ENCODE measurements at places on chromosomes 1 and 21. TPM values are rescaled to one million over a fixed set of nuclear protein-coding genes. Genes with fewer than 3 reads are reported as not detected.
A peak's percentile ranks its signal among the peaks of the same experiment; 100 is the strongest.

DNA sequence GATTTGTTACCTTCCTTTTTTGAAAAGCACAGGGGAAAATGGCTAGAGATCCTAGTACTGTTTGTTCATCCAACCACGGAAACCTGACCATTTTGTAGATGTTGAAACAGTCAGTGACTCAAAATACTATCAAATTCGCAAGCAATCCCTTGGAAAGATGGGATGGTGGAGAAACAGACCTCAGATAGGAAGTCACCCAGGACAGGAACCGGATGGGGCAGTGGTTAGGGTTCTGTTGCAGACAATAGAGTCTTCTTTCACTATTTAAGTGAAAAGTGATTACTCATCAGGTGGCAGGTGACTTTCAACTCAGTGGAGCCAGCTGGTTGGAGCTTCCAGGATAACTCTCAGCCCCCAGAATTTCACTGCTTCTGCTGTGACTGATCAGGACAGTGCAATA, 17.0 kb downstream of the LHX4 start:
- no peak overlapping the region for H3K4me3 ChIP-seq
- no peak overlapping the region for H3K27ac ChIP-seq

- DNase-seq, result no peak
- no peaks in the 10 kb centered on the region for H3K27me3 ChIP-seq
- no peak overlapping the region for H3K27ac ChIP-seq
- H3K36me3 ChIP-seq, result no peaks in the 10 kb centered on the region
These were observed 27.1 kb downstream of the FTCD start for GRCh38 chr21:46128106-46128932.

DNA sequence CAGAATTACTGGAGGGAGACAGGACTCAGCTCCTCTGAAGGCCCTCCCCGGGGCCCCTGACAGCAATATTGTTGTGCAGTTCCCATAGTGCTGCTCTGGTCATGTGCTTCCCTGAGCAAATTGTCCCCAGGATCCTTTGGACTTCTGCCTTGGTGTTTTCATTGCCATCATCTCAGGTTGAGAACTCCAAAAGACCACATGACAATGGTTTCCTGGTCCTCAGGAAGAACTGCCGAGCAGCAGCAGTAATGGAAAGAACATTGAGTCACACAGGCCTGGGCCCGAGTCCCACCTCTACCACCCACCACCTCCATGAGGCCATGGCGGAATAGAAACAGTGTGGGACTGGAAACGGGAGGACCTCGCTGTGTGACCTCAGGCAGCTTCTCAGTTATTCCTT, 6.3 kb upstream of the CTTNBP2NL start:
- peaks cover 4% of the 10 kb centered on the region for H3K4me1 ChIP-seq
- no peak overlapping the region for H3K4me3 ChIP-seq
- H3K36me3 ChIP-seq, result no peaks in the 10 kb centered on the region
- 0 out of 2 replicates have a peak, but pooled peaks cover 2% of the 10 kb centered on the region for H3K27me3 ChIP-seq
- H3K27ac ChIP-seq, result no peak overlapping the region
- DNase-seq, result no peak

- DNase-seq, result no peak
- no peaks in the 10 kb centered on the region for H3K27me3 ChIP-seq
- no peak overlapping the region for H3K27ac ChIP-seq
- peaks cover 6% of the 10 kb centered on the region for H3K4me1 ChIP-seq
- H3K36me3 ChIP-seq, result no peaks in the 10 kb centered on the region
These were observed 223.3 kb downstream of the FGGY start for GRCh38 chr1:59520194-59520593.

GRCh38 chr1:25537153-25537831, 6.1 kb upstream of the LDLRAP1 start:
- no peak overlapping the region for H3K4me3 ChIP-seq
- DNase-seq, result no peak
- H3K4me1 ChIP-seq, result 0 out of 2 replicates have a peak, but pooled peaks cover 6% of the 10 kb centered on the region
- no peaks in the 10 kb centered on the region for H3K36me3 ChIP-seq
- H3K27me3 ChIP-seq, result peaks cover 21% of the 10 kb centered on the region

DNA sequence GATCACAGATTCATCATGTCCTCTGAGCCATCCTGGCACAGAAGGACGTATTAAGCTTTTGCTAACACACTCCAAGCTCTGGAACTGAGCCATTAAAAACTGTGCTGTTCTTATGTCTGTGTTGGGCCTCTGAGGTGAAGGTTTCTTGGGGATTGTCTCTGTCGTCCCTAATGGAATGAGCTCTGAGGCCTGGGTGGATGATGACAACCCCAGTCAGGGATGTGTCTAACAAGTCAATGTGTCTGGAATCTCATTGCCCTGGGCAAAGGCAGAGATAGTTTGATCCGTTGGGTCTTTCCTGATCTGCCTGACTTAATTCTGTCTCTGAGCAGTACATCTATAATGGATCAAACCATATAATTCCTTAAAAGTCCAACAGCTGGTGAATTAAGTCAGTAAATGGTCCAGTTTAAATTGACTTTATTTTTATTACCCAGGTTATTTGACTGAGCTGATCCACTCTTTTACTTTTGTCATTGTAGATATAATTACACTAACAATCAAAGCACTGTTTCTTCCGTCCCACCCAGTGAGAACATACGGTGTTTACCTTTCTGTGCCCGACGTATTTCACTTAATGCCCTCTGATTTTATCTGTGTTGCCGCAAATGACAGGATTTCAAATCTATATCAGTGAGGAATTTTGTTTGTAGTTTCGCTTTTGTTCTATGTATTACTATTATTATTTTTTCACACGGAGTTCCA, 38.8 kb upstream of the OR2B11 start:
- H3K36me3 ChIP-seq, result no peaks in the 10 kb centered on the region
- no peak overlapping the region for H3K27ac ChIP-seq
- no peak overlapping the region for H3K4me3 ChIP-seq
- no peaks in the 10 kb centered on the region for H3K4me1 ChIP-seq
- DNase-seq, result no peak

DNA sequence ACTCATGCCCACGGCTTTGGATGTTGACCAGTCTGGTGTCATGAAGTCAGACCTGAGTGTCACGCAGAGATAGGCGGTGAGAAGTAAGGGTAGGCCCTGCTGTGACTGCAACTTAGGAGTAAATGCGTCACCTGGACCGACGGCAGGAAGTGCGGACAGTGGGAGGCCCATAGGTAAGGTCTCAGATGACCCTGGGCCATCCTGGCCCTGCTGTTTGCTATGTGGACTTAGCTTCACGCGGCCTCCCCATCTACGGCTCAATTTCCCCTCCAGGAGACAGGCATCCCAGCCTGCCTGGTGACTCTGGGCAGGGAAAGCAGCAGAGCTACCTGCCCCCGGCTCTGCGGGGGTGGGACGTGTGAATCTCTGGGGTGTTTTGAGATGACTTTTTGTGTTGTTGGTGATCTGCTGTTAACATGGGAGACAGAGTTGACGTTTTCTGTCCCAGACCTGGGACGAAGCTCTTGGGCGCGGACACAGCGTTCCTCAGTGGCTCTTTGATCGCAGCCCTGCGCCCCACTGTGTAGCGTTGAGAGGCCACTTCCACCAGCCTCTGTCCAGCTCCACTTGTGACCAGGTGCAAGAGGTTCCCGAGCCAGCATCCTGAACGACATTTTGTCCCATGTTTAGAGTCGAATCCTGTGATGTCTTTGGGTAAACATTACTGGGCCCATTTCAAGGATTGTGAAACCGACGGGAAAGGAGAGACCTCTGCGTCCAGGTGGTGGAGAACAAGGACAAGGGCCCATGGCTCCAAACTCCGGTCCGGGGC, 39.9 kb downstream of the CRYAA start:
- H3K27me3 ChIP-seq, result no peaks in the 10 kb centered on the region
- no peaks in the 10 kb centered on the region for H3K36me3 ChIP-seq
- H3K27ac ChIP-seq, result no peak overlapping the region
- no peaks in the 10 kb centered on the region for H3K4me1 ChIP-seq

- no peak for DNase-seq
- H3K27me3 ChIP-seq, result no peaks in the 10 kb centered on the region
- peaks cover 37% of the 10 kb centered on the region for H3K36me3 ChIP-seq
These were observed 629 bp downstream of the PGD start for GRCh38 chr1:10399444-10399941.

- H3K27me3 ChIP-seq, result no peaks in the 10 kb centered on the region
- H3K4me3 ChIP-seq, result no peak overlapping the region
- peaks cover 21% of the 10 kb centered on the region for H3K4me1 ChIP-seq
- peak overlapping the region; percentile 84 for H3K27ac ChIP-seq
These were observed 482.4 kb downstream of the OMA1 start for GRCh38 chr1:58064166-58064565.

- no peak for DNase-seq
- no peaks in the 10 kb centered on the region for H3K4me1 ChIP-seq
- no peaks in the 10 kb centered on the region for H3K27me3 ChIP-seq
- H3K27ac ChIP-seq, result no peak overlapping the region
- H3K4me3 ChIP-seq, result no peak overlapping the region
These were observed 10.7 kb upstream of the OTUD7B start for GRCh38 chr1:150021191-150021694.

DNA sequence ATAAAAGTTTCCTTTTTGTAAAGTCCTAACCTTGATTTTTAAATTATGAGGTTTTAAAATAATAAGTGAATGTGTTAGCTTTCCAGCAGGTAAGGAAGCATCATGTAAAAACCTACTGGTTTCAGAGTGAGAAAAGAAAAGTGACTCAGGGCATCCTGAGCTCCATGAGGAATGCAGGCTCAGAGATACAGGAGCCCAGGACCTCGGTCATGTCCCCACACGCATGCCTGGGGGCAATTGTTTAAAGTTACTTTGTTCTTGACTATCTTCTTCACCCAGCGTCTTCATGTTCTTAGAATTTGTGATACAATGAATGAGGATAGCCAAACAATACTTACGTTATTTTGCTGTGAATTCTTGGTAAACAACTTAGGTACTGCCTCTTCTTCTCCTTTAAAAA, 117.4 kb upstream of the PLPPR5 start:
- no peak overlapping the region for H3K4me3 ChIP-seq
- H3K27me3 ChIP-seq, result no peaks in the 10 kb centered on the region
- no peak overlapping the region for H3K27ac ChIP-seq
- no peaks in the 10 kb centered on the region for H3K36me3 ChIP-seq
- DNase-seq, result no peak

- DNase-seq, result no peak
- H3K4me1 ChIP-seq, result no peaks in the 10 kb centered on the region
- H3K36me3 ChIP-seq, result no peaks in the 10 kb centered on the region
- peaks cover 33% of the 10 kb centered on the region for H3K27me3 ChIP-seq
These were observed 18.7 kb upstream of the CA6 start for GRCh38 chr1:8926707-8927694.

- H3K27ac ChIP-seq, result no peak overlapping the region
- no peak for DNase-seq
- no peak overlapping the region for H3K4me3 ChIP-seq
- H3K27me3 ChIP-seq, result no peaks in the 10 kb centered on the region
These were observed 175.8 kb upstream of the SPAG17 start for GRCh38 chr1:118360817-118361216.

DNA sequence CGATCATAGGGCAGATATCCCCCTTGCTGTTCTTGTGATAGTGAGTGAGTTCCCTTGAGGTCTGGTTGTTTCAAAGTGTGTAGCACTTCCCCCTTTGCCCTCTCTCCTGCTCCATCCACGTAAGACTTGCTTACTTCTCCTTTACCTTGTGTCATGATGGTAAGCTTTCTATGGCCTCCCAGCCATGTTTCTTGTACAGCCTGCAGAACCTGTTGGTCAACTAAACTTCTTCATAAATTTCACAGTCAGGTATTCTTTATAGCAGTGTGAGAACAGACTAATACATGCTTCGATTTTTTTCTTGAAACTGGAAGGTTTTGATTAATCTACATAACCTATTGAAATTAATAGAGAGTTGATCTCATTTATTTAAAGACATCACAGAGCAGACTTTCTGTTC, 302.5 kb upstream of the PBX1 start:
- DNase-seq, result no peak
- no peak overlapping the region for H3K27ac ChIP-seq
- no peaks in the 10 kb centered on the region for H3K27me3 ChIP-seq

DNA sequence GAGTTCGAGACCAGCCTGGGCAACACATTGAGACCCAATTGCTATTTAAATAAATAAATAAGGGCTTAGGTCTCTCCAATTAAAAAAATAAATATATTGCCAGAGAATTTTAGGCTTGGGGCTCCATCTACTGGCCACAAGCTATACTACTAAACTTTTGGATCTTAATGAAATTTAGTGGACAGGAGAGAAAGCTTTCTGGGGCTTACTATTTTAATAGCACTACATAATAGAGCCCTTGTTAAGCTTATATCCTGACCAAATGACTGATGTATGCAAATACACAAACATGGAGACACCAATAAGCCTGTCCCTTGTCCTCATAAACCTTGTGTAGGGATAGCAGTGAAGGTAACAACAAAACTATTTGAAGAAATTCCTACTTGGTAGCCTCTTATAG, 18.4 kb downstream of the CCT3 start:
- peaks cover 93% of the 10 kb centered on the region for H3K36me3 ChIP-seq
- H3K27ac ChIP-seq, result no peak overlapping the region
- no peaks in the 10 kb centered on the region for H3K4me1 ChIP-seq
- DNase-seq, result no peak

DNA sequence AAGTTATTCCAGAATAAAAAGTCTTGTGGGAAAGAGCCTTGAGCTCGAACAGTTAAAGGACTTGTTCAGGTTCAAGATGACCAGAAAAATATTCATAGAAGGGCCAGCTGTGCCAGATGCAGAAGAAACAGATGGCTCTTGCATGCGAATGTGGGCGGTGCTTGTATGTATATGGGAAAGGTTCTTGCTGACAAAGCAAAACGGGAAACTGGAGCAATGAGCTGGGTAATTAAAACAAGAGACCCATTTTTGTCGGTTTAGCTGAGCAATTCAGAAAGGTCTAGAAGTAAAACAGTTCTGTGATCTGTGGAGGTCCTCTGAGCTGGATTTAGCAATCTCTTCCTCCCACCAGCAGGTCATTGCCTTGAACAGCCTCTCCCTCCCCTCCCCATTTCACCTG, 107.2 kb upstream of the MARK1 start:
- H3K4me1 ChIP-seq, result no peaks in the 10 kb centered on the region
- H3K27ac ChIP-seq, result no peak overlapping the region
- H3K27me3 ChIP-seq, result no peaks in the 10 kb centered on the region
- H3K4me3 ChIP-seq, result no peak overlapping the region

Gene SGIP1
- 0.05 TPM for total RNA-seq

Gene PPIAL4G
- total RNA-seq, result not detected

Gene OR2T11
- total RNA-seq, result not detected

Gene ATP5PB
- total RNA-seq, result 527 TPM

Gene LHX8
- total RNA-seq, result not detected

Gene SPRR3
- not detected for total RNA-seq

Gene RHBDL2
- 0.10 TPM for total RNA-seq

Gene GRIK1
- total RNA-seq, result not detected
